Common myeloid progenitor, CD34-positive (primary cell): ENCODE measurements at places on chromosomes 3 and 15.
A peak's percentile ranks its signal among the peaks of the same experiment; 100 is the strongest.

GRCh38 chr3:71372911-71373637 is 210.5 kb downstream of the FOXP1 start:
- H3K4me1 ChIP-seq, result no peaks in the 10 kb centered on the region
- no peaks in the 10 kb centered on the region for H3K27me3 ChIP-seq
- H3K27ac ChIP-seq, result no peak overlapping the region
- no peaks in the 10 kb centered on the region for H3K36me3 ChIP-seq

DNA sequence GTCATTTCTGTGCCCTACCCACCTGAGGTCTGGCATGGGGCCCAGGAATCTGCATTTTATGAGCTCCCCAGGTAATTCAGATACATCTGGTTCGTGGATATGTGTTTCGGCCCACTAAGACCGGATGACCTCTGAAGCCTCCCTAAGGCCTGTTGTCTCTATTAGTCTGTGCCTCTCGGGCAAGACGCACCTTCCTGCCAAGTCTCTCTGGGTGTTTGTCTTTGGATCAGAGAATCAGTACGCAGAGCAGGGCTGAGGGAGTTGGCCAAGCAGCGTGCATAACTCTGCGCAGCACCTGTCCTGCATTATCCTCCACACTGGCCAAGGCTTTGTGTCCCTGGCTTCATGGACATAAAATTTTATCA is 181.0 kb downstream of the THSD4 start:
- no peaks in the 10 kb centered on the region for H3K36me3 ChIP-seq
- H3K27me3 ChIP-seq, result peaks cover 10% of the 10 kb centered on the region
- no peak for DNase-seq
- no peak overlapping the region for H3K4me3 ChIP-seq
- H3K4me1 ChIP-seq, result no peaks in the 10 kb centered on the region

- no peak overlapping the region for H3K27ac ChIP-seq
- no peaks in the 10 kb centered on the region for H3K36me3 ChIP-seq
- H3K27me3 ChIP-seq, result no peaks in the 10 kb centered on the region
Measured at GRCh38 chr15:64948916-64949315, 37.2 kb downstream of the ANKDD1A start.

DNA sequence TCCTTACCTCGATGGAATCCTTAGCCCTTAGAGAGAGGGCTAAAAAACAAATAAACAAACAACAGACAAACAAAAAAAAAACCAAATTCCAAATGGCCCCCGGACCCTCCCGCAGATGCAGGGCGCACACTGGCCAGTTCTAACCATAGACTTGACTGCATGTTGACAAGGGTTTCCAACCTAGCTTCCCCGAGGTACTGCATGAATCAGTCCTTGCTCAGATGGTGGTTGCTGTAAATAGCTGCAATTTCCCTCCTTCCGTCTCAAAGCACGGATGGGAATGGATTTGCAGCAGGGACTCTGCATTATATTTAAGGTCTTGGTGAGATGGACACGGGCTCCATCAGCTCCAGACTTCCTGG is 162.8 kb downstream of the CD47 start:
- H3K36me3 ChIP-seq, result no peaks in the 10 kb centered on the region
- H3K27me3 ChIP-seq, result no peaks in the 10 kb centered on the region
- no peak overlapping the region for H3K27ac ChIP-seq
- H3K4me3 ChIP-seq, result peak overlapping the region; percentile 78
- H3K4me1 ChIP-seq, result no peaks in the 10 kb centered on the region
